ENCODE measurements at places on chromosomes 3 and 15.
A peak's percentile ranks its signal among the peaks of the same experiment; 100 is the strongest.

DNA sequence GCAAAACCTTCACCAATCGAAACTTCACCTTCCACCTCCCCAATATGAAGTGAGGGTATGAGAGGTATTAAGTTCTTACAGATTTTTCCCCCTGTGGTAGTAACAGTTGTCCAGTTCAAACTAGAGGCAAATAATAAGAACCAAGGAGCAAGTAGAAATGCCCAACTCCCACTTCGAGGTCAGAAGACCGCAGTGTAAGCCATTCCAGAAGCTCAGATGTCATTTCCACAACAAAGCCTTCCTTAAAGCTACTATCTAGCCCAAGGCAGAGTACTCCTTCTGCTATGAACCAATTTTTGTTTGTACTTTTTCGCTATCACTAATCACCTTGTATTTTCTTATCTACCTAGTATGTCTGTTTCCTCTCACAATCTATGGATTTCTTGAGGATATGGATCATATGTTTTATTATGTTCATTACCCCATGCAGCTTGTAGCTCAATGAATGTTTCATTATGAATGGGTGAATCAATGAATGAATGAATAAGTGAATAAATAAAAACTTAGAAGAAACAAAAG is 235.7 kb upstream of the KCNMB2 start:
- DNase-seq = no peak

GRCh38 chr3:148759430-148759829 is 61.7 kb downstream of the AGTR1 start:
- no peak for DNase-seq

- no peak for DNase-seq
These were observed 34.5 kb upstream of the INSYN1 start for GRCh38 chr15:73787621-73788020.

DNA sequence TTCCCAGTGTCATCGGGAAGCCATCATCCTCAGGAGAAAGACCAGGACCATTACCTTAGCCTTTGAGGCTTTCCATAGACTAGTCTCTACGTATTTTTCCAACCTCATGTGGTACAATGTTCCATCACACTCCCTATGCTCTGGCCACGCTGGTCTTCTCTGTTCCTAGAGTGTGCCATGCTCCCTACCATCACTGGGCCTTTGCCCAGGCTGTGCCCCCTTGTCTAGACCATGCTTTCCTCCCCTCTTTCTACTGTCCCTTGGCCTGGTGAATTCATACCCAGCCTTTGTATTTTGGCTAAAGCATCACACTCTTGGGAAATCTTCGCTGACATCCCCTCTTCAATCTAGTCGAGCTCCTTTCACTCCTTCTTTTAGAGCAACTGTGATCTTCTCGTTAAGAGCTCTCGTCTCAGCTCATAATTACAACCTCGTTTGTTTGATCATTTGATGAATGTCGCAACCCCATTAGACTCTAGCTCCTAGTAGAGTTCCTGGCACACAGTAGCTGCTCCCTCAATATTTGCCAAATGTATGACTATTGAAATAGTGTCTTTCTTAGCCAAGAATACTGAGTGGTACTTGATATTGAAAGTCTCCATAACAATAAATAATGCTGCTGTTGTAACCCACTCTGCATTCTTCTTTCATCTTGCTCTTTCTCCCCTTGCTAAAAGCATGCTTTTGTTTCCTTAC is 100.2 kb upstream of the FAM3D start:
- DNase-seq = peak; percentile 73

DNA sequence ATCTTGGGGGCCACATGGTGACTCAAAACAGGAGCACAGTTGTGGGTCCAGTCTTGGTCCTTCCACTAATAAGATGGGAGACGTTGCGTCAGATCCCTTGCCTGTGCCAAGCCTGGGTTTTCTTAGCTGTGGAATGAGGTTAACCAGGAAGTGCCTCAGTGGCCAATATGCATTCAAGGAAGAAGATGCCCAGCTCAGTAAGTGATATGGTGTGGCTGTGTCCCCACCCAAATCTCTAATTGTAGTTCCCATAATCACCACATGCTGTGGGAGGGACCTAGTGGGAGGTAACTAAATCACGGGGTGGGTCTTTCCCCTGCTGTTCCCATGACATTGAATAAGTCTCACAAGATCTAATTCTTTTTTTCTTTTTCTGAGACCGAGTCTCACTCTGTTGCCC is 6.4 kb downstream of the ALG1L2 start:
- DNase-seq = no peak

DNA sequence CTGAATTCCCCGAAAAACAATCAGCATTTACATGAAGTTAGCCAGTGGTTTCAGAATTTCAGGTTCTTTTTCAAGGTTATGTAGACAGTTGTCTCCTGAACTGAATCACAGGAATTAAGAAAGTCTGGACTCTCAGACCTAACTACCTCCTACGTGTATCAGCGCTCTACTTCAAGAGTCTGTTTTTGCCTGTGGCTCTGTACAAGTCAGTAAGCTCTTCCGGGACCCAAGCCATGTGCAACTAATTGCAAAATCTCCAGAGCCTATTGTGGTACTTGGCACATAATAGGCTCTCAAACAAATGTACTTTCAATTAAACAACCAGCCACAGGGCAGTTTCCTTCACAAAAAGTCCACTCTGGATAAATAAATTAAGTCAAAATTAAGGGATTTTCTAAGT is 414.2 kb downstream of the PDCD6IP start:
- peak; percentile 47 for DNase-seq

- DNase-seq = no peak
These were observed 94.9 kb downstream of the AKAP13 start for GRCh38 chr15:85475317-85475701.

DNA sequence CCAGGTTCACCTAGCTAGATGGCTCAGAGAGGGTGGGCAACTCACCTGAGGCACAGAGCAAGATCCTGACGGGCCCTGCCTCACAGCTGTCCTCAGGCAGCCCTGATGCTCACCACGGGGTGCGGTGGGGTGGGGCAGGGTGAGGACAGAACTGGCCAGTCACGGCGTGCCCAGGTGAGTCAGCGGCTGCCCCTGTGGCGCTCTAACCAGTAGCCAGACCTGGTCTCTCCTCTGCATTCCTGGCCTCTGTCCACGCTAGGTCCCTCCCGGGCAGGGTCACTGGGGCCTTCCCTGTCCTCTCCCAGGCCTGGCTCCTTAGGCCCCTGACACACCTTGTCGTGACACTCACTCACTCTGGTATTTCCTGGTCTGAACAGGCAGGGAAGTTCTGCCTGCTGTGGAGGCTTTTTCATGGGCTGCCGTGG is 901 bp downstream of the ALS2CL start:
- no peak for DNase-seq

GRCh38 chr15:85889956-85890619 is 95.4 kb upstream of the KLHL25 start:
- DNase-seq = no peak

DNA sequence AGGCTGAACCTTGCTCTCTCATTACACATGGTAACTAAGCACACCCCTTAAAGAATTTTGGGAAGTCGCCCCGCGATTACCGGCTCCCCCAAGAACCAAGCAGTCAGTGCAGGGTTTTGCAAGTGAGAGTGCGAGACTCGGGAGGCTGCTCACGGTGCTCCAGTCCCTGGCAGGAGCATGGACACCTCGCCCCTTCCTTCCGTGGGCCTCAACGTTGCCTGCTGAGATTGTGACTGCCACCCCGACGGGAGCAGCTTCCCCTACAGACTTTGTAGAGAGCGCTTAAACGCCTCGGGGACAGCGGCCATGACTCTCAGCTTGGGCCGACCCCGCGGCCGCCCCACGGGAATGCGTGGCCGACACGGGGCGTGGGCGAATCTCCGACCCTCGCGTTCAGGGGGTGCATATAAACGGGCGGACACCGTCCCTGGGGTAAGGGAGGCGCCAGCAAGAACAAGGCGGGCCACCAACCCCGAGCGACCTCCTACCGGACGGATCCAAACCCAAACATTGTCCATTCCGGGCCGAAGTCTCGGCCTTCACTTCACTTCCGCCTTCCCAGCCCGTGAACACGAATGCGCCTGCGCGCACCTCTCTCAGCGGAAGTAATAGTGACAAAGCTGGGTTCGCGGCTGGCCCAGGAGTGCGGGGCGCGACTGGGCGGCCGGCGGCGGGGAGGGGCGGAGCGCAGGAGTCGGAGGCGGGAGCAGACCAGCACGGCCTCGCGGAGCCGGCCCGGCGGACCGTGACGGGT is at the start of gene ATP2C1:
TSS of gene ATP2C1 (plus strand) at position 709 of the 754 bp plus-strand sequence. CDS start 686 bp downstream, outside the sequence.
- peak; percentile 91 for DNase-seq

DNA sequence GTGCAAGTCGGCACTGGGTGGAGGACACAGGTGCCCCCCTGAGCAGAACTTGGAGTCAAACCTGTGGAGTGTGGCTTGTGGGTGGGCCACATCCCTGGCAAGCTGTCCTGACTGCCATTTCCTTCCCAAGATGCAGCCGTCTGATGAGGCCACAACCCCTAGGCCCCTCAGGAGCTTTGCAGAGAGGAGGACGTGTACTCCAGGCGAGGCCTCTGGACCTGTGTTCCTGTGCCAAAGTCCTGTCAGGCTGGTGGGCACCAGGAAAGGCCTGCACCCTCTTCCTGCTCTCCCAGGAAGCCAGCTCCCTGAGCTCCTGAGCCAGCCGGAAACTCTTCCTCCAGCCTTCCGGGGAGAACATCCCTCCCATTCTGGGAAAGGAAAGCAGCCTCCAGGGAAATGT is 48.5 kb downstream of the CMTM6 start:
- DNase-seq = no peak

DNA sequence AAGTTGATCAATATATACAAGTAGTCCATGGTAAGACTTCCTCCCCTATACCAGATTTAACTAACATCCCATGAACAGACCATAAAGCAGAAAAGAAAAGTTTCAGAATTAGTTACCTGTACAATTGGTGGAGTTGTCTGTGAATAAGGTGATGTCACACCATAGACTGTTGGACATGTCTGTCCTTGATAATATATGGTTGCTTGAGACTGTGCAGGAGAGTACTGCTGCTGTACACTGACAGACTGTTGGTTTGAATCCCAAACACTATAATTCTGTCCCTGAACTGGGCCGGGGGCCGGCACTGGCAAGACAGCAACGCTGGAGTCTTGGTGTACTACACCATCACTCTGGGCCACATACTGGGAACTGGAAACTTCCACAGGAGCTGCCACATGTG is 77.2 kb downstream of the NBEAL2 start:
- DNase-seq = no peak

- peak; percentile 29 for DNase-seq
These were observed 21.2 kb downstream of the GCSAM start for GRCh38 chr3:112111785-112112402.

Data from DMS79 (cell line).